Motor neuron (in vitro differentiated cells): ENCODE measurements at places on chromosomes 5 and 9. TPM values are rescaled to one million over a fixed set of nuclear protein-coding genes. Genes with fewer than 3 reads are reported as not detected.

The LRRC70 gene
- total RNA-seq, result 0.50 and 0.58 TPM in 2 replicates

The CD14 gene
- 5.2 and 5.6 TPM in 2 replicates for total RNA-seq

DNA sequence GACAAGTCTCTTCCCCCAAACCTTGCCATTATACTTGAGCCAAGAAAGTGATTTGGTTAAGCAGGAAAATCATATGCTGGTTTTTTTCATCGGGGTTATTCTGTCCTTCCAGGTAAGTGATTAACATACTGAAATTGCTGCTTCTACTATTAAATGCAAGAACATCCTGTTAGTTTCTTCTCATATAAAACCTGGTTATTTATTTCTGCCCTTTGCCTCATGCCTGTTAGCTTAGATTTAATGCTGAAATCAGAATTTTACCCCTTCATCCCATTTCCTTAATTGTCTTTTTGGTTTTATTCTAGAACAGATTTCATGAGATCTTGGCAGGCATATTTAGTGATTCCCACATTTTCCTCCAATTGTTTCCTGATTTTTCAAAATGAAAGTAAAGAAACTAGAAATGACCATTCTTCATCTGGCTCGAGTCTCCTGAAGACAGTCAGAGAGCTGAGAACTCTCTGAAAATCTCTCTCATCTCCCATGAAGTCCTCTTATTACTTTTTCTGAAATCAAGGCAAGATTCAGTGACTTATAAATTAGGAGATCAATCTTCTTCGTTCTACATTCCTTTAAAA, 132.9 kb downstream of the NFIB start:
- no peak for ATAC-seq

The SHISAL2B gene
- not detected in 2 replicates for total RNA-seq
